Liver (tissue), 10 donors: ENCODE measurements at places on chromosomes 1 and 21. TPM values are rescaled to one million over a fixed set of nuclear protein-coding genes. Genes with fewer than 3 reads are reported as not detected.
A peak's percentile ranks its signal among the peaks of the same experiment; 100 is the strongest.

The TRPM2 gene
- 0.65 TPM for total RNA-seq

The HES5 gene
- 0.08 TPM for total RNA-seq

The TFF2 gene
- not detected for total RNA-seq

The RCAN1 gene
- total RNA-seq, result 67.9 TPM

GRCh38 chr21:44919913-44920693 lies 596 bp downstream of the ITGB2 start:
- no peaks in the 10 kb centered on the region for H3K36me3 ChIP-seq
- H3K27me3 ChIP-seq, result no peaks in the 10 kb centered on the region
- DNase-seq, result no peak
- H3K4me1 ChIP-seq, result peaks cover 3% of the 10 kb centered on the region
- peak overlapping the region; percentile 27 for H3K4me3 ChIP-seq

DNA sequence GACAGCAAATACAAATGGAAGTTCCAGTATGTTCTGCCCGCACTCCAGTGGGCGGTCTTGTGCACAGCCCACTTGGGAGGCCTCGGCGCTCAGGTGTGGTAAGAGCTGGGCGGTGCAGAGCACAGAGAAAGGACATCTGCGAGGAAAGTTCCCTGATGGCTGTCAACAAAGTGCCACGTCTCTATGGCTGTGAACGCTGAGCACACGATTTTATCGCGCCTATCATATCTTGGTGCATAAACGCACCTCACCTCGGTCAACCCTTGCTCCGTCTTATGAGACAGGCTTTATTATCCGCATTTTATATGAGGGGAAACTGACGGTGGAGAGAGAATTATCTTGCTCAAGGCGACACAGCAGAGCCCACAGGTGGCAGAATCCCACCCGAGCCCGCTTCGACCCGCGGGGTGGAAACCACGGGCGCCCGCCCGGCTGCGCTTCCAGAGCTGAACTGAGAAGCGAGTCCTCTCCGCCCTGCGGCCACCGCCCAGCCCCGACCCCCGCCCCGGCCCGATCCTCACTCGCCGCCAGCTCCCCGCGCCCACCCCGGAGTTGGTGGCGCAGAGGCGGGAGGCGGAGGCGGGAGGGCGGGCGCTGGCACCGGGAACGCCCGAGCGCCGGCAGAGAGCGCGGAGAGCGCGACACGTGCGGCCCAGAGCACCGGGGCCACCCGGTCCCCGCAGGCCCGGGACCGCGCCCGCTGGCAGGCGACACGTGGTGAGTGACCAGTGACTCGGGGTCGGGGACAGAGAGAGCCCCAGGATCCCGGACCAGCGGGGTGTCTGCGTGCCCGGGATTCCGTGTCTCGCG lies at the start of gene IL12RB2:
IL12RB2 (plus strand) TSS at position 623 of the 810 bp plus-strand sequence. CDS start 12,496 bp downstream, outside the sequence.
- no peak within 1 kb of the TSS for H3K27ac ChIP-seq
- peak within 1 kb of the TSS; percentile 57 for H3K4me3 ChIP-seq
- H3K27me3 ChIP-seq, result no peaks in the 10 kb centered on the region
- DNase-seq, result peak; percentile 50
- no peaks in the 10 kb centered on the region for H3K36me3 ChIP-seq
- H3K4me1 ChIP-seq, result no peaks in the 10 kb centered on the region

- no peaks in the 10 kb centered on the region for H3K36me3 ChIP-seq
- no peak overlapping the region for H3K4me3 ChIP-seq
- H3K27ac ChIP-seq, result no peak overlapping the region
- DNase-seq, result no peak
- no peaks in the 10 kb centered on the region for H3K4me1 ChIP-seq
- H3K27me3 ChIP-seq, result no peaks in the 10 kb centered on the region
These were observed 20.5 kb upstream of the THRAP3 start for GRCh38 chr1:36203554-36204346.

- no peaks in the 10 kb centered on the region for H3K27me3 ChIP-seq
- no peaks in the 10 kb centered on the region for H3K36me3 ChIP-seq
- no peak for DNase-seq
- H3K27ac ChIP-seq, result no peak overlapping the region
- no peaks in the 10 kb centered on the region for H3K4me1 ChIP-seq
These were observed 21.8 kb upstream of the VTCN1 start for GRCh38 chr1:117232531-117232930.

DNA sequence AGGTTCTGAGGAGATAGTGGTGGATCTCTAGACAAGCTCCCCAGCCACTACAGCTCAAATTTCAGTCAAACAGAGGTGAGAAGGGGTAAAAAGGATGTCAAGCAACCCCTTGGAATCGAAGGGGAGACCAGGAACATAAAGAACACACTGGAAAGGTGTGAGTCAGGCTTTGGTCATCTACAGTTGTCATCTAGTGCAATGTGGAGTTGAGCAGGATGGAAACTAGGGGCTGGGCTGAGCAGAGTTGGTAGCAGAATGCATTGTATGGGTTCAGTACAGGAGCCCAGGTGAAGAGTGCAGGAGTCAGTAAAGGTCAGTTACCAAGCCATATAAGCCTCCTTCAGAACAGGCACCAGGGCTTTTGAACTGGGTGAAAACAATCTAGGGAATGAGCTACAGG lies 52.7 kb upstream of the VAV3 start:
- DNase-seq, result no peak
- no peak overlapping the region for H3K4me3 ChIP-seq
- H3K27me3 ChIP-seq, result no peaks in the 10 kb centered on the region

DNA sequence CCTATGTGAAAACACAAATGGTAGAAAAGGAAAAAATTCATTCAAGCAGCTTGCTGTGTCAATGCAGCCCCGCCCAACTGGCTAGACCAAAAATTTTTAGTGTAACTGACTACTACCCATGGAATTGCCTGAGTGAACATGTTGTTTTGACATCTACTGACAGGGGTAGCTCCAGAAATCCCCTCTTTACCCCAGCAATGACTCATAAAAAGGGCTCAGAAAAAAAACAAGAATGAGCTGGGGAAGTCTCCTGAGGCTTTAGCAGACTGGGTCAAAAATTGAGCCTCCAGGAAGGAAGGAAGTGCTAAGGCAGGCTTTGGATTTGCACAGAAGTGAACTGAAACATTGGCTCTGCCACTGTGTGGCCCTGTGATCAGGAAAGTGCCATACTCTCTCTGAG lies 24.4 kb upstream of the FGGY start:
- H3K36me3 ChIP-seq, result no peaks in the 10 kb centered on the region
- no peaks in the 10 kb centered on the region for H3K27me3 ChIP-seq
- H3K4me1 ChIP-seq, result no peaks in the 10 kb centered on the region
- no peak overlapping the region for H3K4me3 ChIP-seq

DNA sequence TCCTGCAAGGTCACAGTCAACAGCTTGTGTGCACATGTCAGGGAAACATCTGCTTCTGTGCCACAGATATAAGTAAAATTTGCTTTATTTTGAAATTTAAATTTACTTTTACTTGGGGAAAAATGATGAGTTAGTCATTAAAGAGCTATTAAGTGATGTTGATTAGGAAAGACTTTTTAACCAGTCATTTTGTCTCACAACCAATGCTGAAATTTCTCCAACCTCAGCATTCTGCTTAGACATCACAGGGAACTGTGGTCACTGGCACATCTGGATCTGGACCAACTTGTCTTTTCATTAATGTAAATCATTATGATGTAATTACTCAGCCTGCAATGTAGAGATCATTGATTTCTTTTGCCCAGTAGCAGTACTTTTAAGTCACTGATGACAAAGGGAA lies 301.0 kb downstream of the TTLL7 start:
- H3K27ac ChIP-seq, result no peak overlapping the region
- H3K36me3 ChIP-seq, result no peaks in the 10 kb centered on the region
- no peak for DNase-seq

DNA sequence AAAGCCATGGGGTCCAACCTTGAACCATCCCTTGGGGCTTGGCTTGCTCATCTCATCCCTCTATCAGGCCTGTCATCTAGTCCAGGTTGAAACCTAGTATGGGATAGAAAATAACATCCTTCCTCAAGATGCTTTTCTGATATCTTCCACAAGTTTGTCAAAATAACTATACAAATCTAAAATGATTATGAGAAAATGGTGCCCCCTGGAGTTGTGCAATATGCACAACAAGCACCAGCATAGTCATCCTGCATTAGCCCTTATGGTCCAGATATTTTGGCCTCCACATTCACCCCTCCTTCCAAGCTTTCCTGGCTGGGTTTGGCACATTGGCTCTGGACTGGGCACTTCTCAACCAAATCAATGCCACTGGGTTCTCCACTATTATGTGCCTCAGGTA lies 101.2 kb downstream of the TBX19 start:
- DNase-seq, result no peak
- no peak overlapping the region for H3K4me3 ChIP-seq
- H3K4me1 ChIP-seq, result no peaks in the 10 kb centered on the region
- H3K36me3 ChIP-seq, result no peaks in the 10 kb centered on the region
- H3K27ac ChIP-seq, result no peak overlapping the region

DNA sequence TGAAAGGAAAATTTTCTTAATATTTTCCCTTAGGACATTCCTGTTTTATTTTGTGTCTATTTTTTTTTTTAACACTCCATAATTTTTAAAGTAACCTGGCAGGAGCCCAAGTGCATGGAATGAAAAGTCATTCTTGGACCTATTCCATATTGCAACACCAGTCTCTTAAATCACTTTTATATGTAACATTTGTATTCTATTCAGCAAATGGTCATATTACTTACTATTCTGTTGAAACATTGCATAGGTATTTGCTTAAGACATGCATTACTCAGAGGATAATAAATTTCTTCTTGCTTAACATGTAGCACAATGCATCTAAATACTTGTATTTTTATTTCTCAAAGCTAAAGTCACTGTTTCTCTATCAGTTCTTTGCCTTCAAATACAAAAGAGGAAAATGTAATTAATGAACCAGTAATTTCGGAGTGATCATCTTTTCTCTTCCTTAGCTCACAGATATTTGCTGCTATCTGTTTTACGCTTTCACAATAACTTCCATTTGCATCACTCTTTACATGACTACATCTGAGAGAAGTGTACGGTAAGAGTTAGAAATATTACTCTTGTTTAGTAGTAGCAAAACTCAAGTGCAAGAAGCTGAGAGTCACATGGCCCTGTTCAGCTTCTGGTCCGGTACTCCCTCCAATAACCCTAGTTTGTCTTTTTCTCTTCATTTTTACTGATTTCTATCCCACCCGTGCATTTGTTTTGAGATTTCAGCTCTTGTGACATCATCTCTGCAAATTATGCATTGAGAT lies 394.8 kb downstream of the USP25 start:
- DNase-seq, result no peak
- no peaks in the 10 kb centered on the region for H3K27me3 ChIP-seq
- H3K4me3 ChIP-seq, result no peak overlapping the region
- no peaks in the 10 kb centered on the region for H3K4me1 ChIP-seq

- H3K36me3 ChIP-seq, result no peaks in the 10 kb centered on the region
- DNase-seq, result no peak
- H3K27me3 ChIP-seq, result no peaks in the 10 kb centered on the region
- no peak overlapping the region for H3K27ac ChIP-seq
- no peaks in the 10 kb centered on the region for H3K4me1 ChIP-seq
- H3K4me3 ChIP-seq, result no peak overlapping the region
These were observed 38.3 kb downstream of the IRF2BP2 start for GRCh38 chr1:234571702-234572101.

- no peak overlapping the region for H3K4me3 ChIP-seq
- no peak overlapping the region for H3K27ac ChIP-seq
- no peak for DNase-seq
- H3K4me1 ChIP-seq, result no peaks in the 10 kb centered on the region
- no peaks in the 10 kb centered on the region for H3K36me3 ChIP-seq
- no peaks in the 10 kb centered on the region for H3K27me3 ChIP-seq
These were observed 48.3 kb downstream of the BCAR3 start for GRCh38 chr1:93633313-93633712.

DNA sequence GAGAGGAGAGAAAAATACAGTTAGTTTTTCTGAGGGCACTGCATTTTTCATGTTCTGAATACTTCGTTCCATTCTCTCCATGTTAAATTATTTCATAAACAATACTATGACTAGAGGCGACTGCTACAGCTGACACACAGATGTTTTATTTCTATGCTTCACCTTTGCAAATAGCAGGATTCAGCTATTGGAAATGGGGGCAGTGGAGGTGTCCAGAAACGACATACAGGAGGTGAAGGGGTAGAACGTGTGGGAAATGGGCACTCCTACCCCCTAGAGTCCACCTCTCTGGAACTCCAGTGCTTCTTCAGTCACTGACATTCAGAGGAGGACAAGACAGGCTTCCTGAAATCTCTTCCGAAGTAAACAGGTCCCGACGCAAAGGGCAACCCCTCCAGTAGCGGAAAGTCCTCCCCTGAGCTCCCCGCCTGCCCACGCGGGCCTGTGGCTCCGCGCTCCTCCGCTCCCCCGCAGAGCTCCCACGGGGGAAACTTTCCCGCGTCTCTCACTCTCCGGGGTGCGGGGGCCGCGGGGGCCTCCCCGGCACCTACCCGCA lies 480 bp downstream of the DPYD start:
- H3K4me1 ChIP-seq, result peaks cover 32% of the 10 kb centered on the region
- H3K36me3 ChIP-seq, result no peaks in the 10 kb centered on the region
- peak overlapping the region; percentile 93 for H3K4me3 ChIP-seq
- no peak for DNase-seq
- peak overlapping the region; percentile 99 for H3K27ac ChIP-seq
- no peaks in the 10 kb centered on the region for H3K27me3 ChIP-seq

DNA sequence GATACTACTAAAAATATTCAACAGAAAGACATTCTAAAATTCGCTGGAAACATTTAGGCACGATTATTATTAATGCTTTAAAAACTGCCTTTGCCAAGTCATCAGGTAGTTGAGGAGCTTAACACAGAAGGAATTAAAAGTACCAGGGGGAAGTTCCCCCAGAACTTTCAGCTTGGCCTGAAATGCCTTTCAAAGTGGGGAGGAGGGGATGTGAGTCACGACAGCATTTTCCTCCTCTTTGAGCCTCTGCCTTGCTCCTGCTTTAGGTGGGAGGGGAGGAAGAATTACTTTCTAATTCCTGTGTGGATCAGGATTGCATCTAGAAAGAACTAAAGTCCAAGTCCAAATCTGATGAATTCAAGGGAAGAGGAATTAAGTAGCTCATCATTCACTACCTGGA lies 183.7 kb downstream of the CLIC6 start:
- no peaks in the 10 kb centered on the region for H3K27me3 ChIP-seq
- H3K36me3 ChIP-seq, result peaks cover 2% of the 10 kb centered on the region
- no peak overlapping the region for H3K4me3 ChIP-seq

DNA sequence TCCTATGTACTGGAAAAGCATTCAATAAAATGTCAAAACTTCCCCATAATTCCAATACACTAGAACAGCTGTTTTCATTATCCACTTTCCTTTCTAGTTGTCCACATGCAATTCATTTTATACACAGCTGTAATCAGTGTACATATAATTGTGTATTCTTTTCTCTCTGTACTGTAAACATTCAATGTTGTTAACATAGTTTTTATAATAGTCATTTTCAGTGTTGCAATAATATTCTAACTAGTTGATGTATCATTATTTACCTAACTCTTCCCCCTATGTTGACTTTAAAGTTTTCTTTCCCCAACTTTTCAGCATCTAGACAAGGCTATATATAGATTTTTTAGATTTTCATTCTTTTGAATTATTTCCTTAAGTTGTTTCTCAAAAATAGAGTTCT lies 44.4 kb downstream of the DIPK1A start:
- H3K36me3 ChIP-seq, result no peaks in the 10 kb centered on the region
- peaks cover 11% of the 10 kb centered on the region for H3K4me1 ChIP-seq
- no peak for DNase-seq
- no peak overlapping the region for H3K4me3 ChIP-seq
- H3K27me3 ChIP-seq, result no peaks in the 10 kb centered on the region
- no peak overlapping the region for H3K27ac ChIP-seq

- DNase-seq, result no peak
- H3K27ac ChIP-seq, result no peak overlapping the region
- H3K36me3 ChIP-seq, result no peaks in the 10 kb centered on the region
These were observed 18.0 kb downstream of the UBE2T start for GRCh38 chr1:202323731-202324130.
